Stimulated activated CD4-positive, alpha-beta T cell treated with anti-CD3 and anti-CD28 coated beads, TNF-alpha, amount 100 ng/mL, for 48 hours (primary cell): ENCODE measurements at places on chromosomes 3 and 15.

- no peak for DNase-seq
Observed at GRCh38 chr3:50652709-50653108, 22.0 kb upstream of the DOCK3 start.

GRCh38 chr3:132509506-132509905 is 87.6 kb upstream of the ACKR4 start:
- DNase-seq: no peak

- no peak for DNase-seq
Observed at GRCh38 chr3:182238126-182238525, 526.4 kb downstream of the SOX2 start.

GRCh38 chr3:38067508-38068233 is 28.7 kb downstream of the DLEC1 start:
- DNase-seq: no peak
